ENCODE measurements at places on chromosomes 2 and 18.

GRCh38 chr18:12933327-12933726, 14.5 kb upstream of the SEH1L start:
- no peak for DNase-seq

- no peak for DNase-seq
Measured at GRCh38 chr2:1898461-1899395, 154.4 kb upstream of the PXDN start.

DNA sequence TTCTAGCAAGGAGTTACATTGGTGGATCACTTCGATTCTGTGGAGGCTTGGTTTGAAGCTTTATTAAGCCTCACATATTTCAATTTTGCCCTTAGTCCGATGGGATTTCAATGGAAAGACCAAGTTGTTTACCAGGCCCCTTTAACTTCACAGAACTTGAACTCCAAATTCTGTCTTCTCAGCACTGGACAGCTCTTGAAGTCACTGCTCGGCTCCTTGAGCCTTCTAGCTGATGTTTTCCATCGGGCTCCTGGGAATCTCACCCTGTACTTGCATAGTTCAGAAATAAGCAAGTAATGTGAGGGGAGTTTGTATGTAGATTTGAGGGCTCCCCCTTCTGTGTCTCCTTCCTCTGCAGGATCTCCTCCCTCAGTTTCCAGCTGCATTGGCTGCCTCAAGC, 15.1 kb downstream of the OXER1 start:
- no peak for DNase-seq

DNA sequence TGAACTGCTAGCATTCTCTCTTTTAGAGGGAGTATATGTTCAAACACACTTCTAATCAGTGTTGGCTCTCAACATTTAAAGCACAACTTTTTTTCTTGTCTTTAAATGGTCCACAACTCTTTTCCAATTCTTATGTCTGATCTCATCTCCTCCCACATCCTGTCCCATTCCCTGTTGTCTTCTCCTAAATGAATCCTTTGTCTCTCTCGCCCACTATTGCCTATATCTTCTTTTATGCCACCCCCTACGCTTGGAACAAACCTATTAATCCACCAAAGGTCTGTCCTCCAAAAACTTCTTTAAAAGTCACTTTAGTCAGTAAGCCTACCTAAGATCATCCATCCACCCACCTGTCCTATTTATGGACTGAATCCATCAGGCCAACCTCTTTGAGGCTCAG, 235.5 kb upstream of the SMAD7 start:
- no peak for DNase-seq

GRCh38 chr2:26245810-26246209, 1.1 kb downstream of the HADHB start:
- DNase-seq = no peak

DNA sequence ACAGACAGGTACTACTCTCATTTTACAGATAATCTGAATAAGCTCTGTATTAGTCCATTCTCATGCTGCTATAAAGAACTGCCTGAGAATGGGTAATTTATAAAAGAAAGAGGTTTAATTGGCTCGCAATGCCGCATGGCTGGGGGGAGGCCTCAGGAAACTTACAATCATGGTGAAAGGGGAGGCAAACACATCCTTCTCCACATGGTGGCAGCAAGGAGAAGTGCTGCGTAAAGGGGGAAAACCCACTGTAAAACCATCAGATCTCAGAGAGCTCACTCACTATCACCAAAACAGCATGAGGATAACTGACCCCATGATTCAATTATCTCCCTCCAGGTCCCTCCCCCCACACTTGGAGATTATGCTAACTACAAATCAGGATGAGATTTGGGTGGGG, 254.4 kb downstream of the KCNE4 start:
- no peak for DNase-seq

GRCh38 chr2:23425338-23425871, 40.4 kb downstream of the KLHL29 start:
- no peak for DNase-seq

- no peak for DNase-seq
Measured at GRCh38 chr18:28168725-28169124, 8.2 kb downstream of the CDH2 start.

- no peak for DNase-seq
Measured at GRCh38 chr18:39702888-39703287, 2137.3 kb upstream of the CELF4 start.

DNA sequence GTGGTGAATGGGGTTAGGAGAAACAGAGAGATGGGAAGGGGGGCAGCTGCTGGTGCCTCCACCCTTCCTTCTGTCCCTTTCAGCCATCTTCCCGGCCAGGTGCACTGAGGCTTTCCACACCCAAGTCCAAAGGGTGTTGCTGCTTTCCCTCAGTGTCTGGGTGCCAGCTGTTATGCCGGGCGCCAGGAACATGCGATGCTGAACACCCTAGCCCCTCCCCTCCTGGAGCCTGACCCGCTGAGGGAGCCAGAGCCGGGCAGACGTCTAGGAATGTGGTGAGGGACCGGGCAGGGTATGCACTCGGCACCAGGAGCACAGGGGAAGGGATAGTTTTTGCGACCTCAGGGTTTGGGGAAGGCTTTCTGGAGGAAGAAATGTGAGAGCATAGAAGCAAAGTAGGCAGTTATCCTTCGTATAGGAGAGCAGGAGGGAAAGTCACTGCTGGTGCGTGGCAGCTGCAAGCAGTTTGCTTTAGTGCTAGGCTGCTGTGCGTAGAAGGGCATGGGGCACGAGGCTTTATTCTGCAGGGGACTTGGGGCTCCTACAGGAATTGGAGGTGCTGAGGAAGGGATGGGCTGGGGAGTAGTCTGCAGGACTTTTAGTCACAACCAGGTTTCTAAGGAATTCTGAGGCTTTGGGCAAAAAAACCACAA, 147.7 kb downstream of the TSN start:
- no peak for DNase-seq

DNA sequence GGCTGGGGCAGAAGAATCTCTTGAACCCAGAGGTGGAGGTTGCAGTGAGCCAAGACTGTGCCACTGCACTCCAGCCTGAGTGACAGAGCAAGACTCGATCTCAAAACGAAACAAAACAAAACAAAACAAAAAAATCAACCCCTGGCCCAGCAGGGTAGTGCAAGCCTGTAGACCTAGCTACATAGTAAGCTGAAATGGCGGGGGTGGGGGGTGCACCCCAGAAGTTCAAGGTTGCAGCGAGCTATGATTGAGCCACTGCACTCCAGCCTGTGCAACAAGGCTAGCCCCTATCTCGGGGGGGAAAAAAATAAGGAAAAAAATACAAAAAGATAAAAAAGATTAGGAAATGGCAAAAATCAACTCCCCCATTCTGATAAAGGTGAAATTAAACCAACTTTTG, 6.4 kb downstream of the ATL2 start:
- DNase-seq = no peak

GRCh38 chr18:57803103-57803969, at the start of gene ATP8B1:
ATP8B1 (minus strand) TSS chr18:57803315; CDS start chr18:57731807, 71,508 bp downstream.
- no peak for DNase-seq

DNA sequence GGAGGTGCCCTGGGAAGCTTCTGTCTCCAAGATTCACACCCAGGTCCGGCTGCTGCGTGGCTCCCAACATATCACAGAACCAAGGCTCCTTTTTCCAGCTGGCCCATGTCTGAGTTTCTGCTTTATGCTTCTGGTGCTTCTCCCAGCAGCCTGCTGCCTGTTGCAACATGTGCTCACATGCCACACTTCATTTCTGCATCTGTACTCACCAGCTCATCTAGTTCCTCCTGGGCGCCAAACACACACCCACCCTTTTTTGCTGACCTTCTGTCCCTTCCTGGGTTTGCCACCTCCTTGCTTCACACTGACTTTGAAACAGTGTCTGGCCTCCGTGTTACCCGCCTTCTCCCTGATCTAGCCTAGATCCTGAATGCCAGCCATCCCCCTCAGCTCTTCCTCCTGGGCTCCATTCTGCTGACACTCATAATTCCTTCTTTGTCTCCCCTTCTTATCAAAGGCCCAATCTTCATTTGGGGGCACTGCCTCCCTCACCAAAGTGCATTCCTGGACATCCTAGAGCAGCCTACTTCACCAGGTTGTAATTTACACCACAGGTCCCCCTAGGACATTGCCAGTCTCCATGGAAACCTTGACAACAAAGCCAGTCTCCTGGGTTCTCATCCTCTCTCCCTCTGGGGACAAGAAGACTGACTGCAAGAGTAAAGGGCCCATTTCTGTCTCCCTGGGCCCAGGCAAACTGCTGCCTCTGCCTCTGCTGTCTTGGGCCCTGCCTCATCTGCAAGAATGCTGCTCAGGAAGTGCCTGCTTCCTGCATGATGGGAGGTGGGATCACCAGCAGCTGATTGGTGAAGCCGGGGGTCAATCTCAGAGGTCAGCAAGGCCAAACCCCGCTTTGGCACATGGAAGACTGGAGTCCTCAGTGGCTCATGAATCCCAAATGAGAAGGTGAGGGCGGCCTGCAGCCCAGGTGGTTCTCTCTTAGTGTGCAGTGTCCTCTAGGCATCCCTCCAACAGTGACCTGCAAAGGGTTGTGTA, 13.9 kb upstream of the PROM2 start:
- no peak for DNase-seq

DNA sequence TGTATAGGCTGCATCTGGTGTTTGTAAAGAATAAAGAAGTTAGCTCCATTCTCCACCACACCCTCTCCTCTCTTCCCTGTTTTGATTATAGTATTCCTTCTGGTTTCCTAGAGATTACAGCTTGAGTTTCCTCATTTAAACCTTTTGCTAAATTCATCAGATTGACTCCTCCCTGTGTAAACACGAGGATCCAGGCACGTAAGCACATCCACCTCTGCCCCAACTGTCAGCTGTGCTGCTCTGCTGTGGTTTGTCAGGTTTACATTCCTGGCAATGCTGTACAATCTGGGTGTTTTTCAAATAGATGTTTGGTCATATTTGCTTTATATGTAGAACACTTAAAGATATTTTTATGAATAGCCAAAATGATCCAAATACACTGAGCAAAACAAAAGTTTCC, 302.8 kb downstream of the PTGR3 start:
- DNase-seq = no peak

- DNase-seq = no peak
Measured at GRCh38 chr18:47174545-47175116, 1.5 kb downstream of the IER3IP1 start.

GRCh38 chr18:48693625-48694262, 154.9 kb downstream of the CTIF start:
- DNase-seq = no peak

Measured in activated CD8-positive, alpha-beta memory T cell treated with anti-CD3 and anti-CD28 coated beads for 1 hour (primary cell).